ENCODE measurements at places on chromosomes 1 and 21. TPM values are rescaled to one million over a fixed set of nuclear protein-coding genes. Genes with fewer than 3 reads are reported as not detected.

Gene COL8A2
- total RNA-seq = 8.0 TPM

Gene PGBD5
- total RNA-seq = 1.8 TPM

Gene BTBD19
- total RNA-seq = 8.7 TPM

Gene NPL
- total RNA-seq = 25.6 TPM

GRCh38 chr1:229031061-229031460 lies 239.8 kb upstream of the RAB4A start:
- no peak for DNase-seq

DNA sequence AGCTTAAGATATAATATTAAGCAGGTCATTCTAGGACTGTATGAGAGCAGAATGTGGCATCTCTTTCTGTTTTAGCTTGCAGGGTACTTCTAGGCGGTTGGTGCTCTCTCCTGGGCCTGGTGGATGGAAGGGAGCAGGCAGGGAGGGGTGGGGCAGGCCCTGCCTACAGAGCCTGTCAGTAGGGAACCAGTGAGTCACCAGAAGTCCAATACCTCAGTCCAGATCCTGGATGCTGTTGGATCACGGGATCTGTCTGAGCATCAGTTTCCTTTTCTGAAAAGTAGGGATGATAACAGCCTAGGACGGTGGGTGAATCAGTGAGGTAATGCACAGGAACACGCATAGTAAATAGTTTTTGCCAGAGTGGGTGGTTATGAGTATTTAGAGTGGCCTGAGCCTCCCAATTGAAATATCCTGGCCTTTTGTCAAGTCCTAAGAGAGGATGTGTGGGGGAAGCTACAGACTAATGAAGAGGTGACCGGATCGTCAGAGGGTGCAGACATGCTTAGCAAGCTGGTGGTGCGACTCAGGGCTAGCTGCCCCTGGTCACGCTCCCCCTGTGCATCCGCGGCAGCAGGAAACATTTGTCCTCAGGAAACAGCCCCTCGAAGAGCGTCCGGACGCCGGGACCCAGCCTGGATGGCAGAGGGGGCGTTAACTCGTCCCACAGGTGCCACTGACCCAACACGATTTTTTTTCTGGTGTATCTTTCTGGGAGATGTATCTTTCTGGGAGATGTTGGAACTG lies 23.9 kb downstream of the NAV1 start:
- no peak for DNase-seq

DNA sequence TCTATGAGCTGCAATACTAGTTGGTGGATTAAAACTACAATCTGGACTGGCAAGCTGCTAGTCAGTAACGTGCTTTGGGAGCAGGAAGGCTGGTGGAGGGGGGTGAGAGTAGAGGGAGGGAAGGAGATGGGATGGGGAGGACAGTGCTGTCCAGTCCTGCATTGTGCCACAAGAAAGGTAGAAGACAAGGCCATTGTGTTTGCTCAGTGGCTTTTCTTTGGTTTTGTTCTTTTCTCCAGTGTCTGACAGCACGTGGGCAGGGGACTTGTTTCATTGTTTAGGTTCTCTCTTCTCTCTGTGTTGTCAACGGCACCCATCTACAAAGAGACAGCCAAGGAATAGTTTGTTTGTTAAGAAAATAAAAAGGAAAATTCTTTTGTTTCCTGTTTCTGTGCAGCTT lies 362.8 kb upstream of the PLXNA2 start:
- DNase-seq = no peak

- DNase-seq = no peak
Observed at GRCh38 chr21:32562915-32563314, 22.4 kb downstream of the TCP10L start.

- no peak for DNase-seq
Observed at GRCh38 chr21:42411891-42412635, 8.4 kb downstream of the UBASH3A start.

DNA sequence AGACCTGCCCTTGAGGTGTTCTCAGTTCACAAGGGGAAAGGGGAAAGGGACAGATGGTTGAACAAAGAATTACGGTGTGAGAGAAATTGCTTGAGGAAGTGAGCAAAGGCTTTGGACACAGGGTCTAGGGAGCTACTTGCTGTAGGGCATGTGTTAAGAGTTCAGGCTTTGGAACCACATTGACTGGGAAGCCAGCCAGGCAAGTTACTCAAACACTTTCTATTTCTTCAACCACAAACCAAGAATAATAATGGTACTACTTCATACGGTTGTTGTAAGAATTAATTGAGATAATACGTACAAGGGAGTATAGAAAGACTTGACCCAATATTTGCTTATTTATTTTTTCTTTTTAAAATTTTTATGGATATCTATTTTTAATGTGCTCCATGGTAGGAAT lies 26.6 kb downstream of the AK4 start:
- peak; percentile 64 for DNase-seq

DNA sequence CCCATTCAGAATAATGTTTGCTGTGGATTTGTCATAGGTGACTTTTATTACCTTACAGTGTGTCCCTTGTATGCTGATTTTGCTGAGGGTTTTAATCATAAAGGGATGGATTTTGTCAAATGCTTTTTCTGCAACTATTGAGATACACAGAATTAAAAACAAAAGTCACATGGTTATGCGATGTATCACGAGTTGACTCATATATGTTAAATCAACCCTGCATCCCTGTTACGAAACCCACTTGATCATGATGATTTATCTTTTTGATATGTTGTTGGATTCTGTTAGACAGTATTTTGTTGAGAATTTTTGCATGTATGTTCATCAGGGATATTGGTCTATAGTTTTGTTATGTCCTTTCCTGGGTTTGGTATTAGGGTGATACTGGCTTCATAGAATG lies 10.7 kb upstream of the OR2T34 start:
- no peak for DNase-seq

DNA sequence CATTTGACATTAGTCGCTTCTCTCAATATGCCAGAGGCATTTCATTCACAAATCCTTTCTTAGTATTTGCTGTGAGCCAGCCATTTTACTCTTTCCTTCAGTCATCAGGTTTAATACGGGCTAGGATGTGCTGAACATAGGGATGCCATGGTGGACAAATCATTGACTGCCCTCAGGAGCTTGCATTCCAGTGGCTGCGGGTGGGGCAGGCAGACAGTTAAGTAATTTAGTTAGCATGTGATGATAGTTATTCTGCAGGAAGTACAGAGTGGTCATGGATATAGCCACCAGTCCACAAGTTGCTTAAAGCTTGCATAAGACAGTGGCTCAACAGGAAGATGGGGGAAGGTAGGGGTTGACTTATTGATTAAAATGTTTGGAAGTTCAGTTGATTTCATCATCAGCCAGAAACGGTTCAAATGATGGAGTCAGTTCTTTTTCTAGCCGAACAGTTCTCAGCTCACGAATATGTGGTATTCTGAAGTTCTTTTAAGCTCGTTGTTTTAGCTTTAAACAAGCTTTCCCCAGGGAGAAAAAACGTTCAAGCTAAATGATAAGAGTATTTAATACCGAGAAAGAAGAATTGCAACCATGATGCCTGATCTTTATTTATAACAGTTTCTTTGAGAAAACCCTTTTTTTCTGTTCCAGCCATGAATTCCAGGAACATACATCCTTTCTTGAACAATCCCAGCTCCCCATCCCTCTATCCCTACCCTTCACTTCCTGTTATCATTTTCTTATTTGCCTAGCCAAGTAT lies 1.4 kb downstream of the SLC22A15 start:
- DNase-seq = no peak

DNA sequence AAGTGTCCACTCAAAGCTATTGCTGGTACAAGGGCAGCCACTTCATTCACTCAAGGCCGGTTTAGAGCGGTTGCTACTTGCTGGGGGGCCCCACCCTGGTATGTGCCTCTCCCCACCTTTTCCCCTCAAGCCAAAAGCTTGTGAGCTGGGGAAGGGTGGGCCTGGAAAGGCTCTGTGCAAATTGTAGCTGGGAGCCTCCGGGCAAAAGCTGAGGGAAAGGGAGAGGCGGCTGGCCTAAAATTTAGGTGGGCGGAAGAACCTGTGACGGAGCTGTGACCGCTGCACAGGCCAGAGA lies 306 bp upstream of the SH3D21 start:
- DNase-seq = no peak

- no peak for DNase-seq
Observed at GRCh38 chr1:188769936-188770335, 1707.7 kb downstream of the BRINP3 start.

DNA sequence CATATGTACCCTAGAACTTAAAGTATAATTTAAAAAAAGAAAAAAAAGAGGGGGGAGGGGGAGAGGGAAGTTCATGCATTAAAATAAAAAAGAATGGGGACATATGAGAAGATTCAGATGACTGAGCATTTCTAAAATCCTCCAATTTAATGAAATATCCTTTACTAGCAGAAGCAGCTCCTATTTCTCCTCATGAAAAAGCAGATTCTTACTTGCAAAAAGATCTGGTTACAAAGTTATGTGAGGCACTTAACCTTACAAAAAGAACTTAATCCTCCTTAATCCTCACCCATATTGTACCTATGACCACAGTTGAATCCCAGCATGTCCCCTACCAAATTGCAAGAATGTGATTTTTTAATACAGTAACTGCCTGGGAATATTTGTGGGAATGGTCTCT lies 298.5 kb downstream of the SRGAP2C start:
- DNase-seq = no peak

DNA sequence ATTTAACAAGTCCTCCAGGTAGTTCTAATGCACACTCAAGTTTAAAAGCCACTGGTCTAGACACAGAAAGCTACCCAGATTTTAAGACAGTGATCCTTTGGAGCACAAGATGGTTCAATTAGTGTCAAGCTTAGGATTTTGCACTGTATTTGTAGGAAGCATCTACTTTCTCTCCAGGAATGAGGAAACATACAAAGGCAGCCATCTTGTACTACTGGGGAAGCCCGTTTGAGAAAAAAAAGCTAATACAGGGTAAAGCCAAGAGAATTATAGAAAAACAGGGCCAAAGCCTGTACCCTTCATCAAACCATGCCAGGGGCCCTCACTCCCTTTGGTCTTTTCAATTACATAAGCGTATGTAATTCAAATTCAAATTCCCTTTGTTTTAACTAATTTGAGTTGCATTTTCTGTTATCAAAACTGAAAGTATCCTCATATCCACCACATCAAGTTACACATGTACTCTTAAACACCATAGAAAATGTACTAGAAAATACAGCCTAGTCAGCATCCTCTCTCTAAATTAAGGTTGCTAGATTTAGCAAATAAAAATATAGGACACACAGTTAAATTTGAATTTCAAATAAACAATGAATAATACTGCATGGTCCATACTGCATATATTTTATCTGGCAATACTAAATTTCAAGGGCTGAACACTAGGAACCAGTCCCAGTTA lies 17.4 kb downstream of the PIK3R3 start:
- no peak for DNase-seq

DNA sequence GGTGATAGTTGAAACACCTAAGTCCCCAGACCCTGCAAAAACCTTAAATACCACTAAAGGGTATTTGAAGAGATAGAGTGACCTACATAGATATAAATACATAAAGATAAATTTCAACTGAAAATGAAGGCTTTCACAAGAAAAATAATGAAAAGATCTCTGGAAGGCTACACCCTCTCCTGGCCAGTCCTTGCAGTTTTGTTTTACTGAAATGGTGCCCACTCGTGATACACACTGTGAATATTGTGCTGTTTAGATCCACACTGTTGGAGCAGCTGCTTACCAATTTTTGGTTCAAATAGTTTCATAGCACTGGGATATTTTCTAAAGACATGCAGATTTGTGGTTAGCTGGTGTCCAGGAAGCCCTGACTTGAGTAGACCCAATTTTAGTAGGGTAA lies 31.5 kb upstream of the RNF187 start:
- no peak for DNase-seq

DNA sequence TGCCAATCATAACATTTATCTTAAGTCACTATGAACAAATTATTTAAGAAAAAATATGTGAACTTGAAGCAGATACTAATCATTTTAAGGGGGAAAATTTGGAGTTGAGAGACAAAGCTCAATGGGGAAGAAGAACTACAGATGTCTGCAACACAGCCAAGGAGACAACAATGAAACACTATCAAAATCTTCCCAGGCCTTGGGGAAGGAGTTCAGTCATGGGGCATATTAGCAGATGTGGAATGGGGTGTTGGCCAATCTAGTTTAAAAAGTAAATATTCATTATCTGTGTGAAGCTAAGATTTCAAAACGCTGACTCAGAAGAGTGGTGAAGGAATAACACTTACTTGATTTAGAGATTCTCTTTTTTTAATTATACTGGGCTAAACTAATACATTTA lies 671.6 kb upstream of the ZP4 start:
- DNase-seq = no peak

DNA sequence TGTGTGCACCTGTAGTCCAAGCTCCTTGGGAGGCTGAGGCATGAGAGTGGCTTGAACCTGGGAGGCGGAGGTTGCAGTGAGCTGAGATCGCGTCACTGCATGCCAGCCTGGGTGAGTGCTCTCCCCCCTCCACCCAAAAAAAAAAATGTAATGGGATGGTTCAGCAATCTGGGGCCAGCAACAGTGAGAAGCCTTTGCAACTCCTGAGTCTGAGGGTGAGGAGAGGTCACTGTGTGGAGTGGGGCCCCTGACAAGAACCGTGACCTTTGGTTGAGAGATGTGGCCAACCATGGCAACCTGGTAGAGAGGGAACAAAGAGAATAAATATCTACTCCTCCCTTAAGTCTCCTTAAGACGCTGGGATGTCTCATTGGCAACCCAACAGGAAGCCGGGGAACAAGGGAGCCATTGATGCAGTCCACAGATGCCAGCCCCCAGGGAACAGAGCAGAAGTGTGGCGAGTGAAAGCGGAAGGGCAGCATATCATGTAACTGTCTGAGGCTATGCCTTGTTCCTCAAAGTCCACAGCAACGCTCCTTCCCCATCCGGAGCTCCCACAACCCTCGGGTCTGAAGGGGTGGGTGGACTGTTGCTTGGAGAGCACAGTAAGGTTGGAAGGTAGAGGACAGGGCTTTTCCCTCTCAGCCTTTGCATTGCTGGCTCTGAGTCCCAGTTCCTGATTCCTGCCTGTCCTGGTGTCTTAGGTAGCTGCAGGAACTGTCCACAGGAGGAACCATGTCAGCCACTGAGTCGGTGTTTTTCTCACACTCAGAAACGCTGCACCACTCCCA lies 8.3 kb downstream of the TRNP1 start:
- no peak for DNase-seq

- no peak for DNase-seq
Observed at GRCh38 chr1:234127026-234127671, 222.7 kb downstream of the SLC35F3 start.

- no peak for DNase-seq
Observed at GRCh38 chr1:245810789-245811337, 656.1 kb downstream of the KIF26B start.

GRCh38 chr1:39297551-39297950 lies 93.1 kb downstream of the MACF1 start:
- no peak for DNase-seq

GRCh38 chr1:15418806-15419515 lies 9.3 kb downstream of the EFHD2 start:
- DNase-seq = no peak

DNA sequence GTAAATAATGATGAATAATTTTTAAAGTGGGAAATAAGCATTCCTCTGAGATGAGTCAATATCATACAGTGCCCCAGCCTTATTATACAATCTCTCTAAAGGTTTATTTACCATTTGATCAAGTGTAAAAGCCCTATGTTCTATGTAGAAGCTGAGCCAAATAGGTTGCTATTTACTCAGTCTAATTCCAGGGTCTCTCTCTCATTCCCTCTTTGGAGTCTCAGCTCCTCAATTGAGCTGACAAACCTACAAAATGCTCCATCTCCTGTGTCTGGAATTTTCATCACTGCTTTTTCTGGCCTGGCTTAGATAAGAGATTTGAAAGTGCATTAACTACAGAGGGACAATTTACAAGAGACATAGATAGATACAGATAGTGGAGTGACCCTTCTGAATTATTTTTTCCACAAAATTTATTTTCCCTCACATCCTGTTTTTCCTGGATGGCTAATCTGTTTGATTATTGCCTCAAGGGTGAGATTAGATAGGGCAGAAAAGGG lies 24.8 kb upstream of the USH2A start:
- no peak for DNase-seq

All from ureter (tissue), 1 donor.